ENCODE measurements at places on chromosomes 6 and 20. TPM values are rescaled to one million over a fixed set of nuclear protein-coding genes. Genes with fewer than 3 reads are reported as not detected.

SLC23A2 gene
- 15.9 TPM for total RNA-seq

RAD21L1 gene
- total RNA-seq, result not detected

CAGE1 gene
- not detected for total RNA-seq

ANKEF1 gene
- 2.1 TPM for total RNA-seq

PRKN gene
- 24.9 TPM for total RNA-seq

FAM83B gene
- 13.3 TPM for total RNA-seq

PRL gene
- total RNA-seq, result not detected

VWA7 gene
- total RNA-seq, result 7.0 TPM

- DNase-seq, result no peak
Measured at GRCh38 chr20:47656318-47656717, 129.0 kb downstream of the SULF2 start.

DNA sequence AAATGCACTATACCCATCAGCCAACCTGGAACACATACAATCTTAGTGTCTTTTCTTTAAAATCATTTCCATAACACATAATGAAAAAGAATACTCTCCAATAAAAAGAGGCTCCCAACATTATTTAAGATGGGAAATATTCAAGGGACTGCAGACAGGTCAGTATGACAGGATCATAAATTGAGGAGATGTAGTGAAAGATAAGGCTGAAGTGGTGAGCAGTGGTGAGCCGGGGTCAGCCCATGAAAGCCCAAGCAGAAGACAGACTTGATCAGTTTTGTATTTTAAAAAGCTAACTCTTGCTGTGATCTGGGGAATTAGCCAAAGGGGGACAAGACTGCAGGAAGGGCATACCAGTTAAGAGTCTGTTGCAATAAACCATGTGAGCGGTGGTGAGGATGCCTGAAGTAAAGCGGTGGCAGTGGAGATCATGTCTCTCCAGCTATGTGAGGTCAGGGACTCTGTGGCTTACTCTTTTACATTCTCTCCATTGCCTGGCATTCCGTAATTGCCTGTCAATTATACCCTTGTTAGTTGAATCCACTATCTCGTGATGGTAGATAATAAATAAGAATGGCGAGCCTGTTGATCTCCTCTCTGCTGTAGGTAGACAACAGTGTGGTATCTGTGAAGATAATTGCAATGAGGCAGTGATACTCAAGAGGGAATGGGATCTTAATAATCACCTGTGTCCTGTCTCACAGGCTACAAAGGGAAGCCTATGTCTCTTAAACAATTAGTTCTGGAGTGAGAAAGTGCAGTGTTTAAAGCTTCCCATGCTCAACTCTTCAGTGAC lies 97.4 kb downstream of the FILIP1 start:
- no peak for DNase-seq

DNA sequence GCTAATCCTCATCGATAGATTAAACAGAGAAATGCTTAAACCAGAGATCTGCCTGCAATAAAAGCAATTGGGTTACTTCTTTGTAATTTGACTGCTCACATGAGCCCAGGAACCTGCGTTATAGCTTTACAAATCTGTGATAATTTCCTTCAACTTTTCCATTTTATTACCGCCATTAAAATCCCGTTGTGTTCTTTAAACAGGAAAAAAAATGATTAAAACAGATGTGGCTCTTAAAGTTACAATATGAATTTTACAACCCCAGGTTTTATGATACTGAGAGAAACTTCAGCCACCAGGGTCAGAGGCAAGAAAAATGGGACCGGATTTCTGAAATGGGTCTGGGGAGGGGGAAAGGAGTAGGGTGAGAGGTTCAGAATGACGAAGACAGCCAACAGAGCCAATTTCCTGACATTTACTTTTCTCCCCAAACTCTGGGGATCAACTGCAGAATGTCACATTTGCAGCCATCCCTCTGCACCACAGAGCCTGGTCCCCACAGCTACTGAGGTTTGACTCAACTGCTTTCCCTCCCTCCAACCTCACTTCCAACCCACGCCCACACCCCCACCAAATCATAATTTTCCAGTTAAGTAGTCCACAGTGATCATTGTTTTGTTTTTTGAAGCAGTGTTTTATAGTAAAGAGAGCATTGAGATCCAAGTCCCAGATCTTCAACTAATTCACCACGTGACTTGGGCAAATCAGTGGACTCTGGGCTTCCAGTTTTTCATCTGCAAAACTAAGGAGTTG lies 77.6 kb upstream of the EYA2 start:
- no peak for DNase-seq

- DNase-seq, result no peak
Measured at GRCh38 chr6:155248008-155249001, 15.5 kb upstream of the CLDN20 start.

DNA sequence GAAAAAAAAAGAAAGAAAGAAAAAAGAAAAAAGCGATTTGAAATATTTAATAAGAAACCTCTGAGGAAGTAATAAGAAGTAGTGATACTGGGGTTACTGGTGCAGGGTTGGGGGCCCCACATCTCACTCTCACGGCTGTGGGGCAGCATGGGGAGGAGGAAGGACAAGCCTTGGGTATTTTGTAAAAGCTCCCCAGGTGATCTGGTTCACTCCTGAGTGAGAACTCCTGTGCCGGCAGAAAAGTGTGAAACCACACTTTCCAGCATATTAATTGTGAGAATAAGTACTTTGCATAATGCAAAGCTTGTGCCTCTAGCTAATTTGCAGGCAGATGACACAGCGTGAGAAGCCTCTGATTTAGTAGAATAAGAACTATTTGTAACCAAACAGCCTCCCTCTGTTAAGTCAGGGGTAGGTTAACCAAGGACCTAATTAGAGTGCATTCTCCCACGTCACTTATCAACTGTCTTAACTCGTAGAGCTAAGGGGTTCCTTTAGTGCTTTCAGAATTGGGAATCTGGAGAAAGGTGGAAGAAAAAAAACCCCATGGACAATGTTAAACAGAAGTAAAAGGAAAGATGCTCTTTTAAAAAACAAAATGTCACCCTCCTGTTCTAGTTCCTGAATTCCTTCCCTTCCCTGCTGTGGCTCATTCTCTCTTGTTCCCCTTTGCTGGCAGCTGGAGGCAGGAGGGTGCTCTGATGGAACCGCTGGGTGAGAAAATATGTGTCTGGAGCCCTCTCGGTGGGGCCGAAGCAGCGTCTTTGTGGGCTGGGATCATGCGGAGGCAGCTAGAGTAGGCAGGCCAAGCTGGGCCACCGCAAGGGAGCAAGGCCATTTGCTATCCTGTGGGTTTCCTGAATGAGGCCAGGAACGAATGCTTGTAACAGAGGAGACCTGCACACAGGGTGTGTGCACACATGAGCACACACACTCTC lies 108.7 kb downstream of the FYN start:
- DNase-seq, result no peak

- DNase-seq, result peak; percentile 60
Measured at GRCh38 chr20:46342451-46343347, 34.4 kb upstream of the CDH22 start.

- DNase-seq, result no peak
Measured at GRCh38 chr6:167934426-167934864, 63.0 kb upstream of the KIF25 start.

DNA sequence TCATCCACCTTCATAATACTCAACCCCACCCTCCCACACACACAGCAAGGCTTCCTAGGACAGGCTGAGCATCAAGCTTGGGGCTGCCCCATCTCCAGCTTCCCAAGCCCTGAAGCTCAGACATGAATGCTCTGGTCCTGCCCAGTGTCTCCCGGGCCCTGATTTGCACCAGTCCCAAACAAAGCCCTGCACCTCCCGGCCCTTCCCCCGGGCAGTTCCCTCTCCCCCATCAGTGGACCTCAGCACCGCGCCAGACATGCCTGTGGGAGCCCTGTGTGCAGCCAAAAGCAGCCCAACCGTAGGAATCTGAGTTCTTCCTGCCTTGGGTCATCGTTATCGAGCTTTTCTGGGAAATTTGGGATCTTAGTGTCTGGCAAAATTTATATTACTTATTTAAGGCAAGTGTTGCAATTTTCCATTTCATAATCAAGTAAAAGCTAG lies 63.5 kb downstream of the THBS2 start:
- peak; percentile 89 for DNase-seq

GRCh38 chr20:61115364-61116065 lies 136.5 kb upstream of the CDH4 start:
- peak; percentile 56 for DNase-seq

- no peak for DNase-seq
Measured at GRCh38 chr6:147207351-147207750, 3.1 kb downstream of the STXBP5 start.

DNA sequence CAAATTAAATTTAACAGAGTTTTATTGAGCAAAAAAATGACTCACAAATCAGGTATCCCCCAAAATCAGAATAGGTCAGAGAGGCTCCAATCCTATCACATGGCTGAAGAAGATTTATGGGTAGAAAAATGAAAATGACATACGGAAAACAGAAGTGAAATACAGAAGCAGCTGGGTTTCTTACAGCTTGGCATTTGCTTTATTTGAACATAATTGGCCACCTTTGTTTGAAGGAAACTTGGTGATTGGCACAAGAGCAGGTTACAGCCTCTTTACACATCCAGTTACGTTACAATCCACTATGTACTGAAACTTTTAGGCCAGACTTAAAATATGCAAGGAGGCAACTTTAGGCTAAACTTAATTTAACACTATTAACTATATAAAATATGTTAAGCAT lies 11.7 kb upstream of the TREM2 start:
- DNase-seq, result no peak

DNA sequence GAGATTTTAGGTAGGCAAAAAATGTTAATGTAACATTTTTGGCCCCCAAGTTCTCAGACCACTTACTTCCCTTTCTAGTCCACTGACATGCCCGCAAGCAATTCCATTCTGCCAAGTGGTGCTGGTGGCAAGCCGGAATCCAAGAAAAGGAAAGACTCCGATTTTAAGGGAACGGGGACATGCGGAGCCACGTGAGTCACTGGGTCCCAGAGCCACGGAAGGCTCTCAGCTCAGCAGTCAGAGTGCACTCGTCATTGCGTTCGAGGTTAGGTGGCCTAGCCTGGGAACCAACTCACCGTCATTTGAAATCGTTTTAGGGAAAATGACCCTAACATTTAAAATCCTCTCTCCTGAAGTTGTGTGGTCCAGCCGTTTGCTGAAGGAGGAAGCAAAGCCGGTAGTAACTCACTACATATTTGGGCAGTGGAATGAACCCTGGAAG lies 711 bp upstream of the SIRT5 start:
- DNase-seq, result peak; percentile 38

DNA sequence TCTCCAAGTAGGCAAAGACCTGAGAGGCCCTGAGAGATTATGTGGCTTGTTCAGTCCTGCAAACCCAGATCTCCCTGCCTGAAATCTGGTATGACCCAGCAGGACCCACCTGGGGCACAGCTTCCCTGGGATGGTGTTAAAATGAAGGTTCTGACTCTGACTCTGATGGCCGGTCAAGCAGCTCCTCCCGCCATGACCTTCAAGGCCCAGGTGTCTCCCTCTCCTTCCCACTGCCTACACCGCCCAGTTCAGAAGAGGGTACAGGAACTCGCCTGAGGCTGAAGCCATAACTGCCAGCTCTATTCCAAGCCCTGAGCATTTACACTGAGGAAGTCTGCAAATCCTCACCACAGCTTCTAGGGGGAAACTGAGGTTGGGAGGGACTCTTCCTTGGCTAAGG lies 5.9 kb upstream of the CST7 start:
- no peak for DNase-seq

Measured in right cardiac atrium (tissue), 5 donors.